ENCODE measurements at places on chromosomes 5 and 9.

DNA sequence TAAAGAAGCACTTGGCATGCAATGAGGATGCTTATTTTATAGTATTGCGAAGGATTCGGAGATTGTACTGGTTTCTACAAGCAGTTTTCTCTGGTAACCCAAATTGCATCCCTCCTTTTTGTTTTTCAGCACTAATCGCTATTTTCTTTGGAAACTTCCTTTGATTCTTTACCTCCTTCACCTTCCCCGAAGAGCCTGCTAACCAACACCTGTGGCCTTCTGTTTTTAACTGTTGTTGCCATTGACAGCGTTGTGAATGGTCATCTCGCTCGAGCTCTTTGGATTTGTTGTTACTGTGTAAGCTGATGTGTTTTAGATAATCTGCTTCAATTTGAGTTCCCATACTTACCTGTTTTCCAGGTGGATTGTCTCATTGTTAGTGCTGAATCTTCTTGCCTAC, 1.1 kb downstream of the CNOT6 start:
- H3K4me1 ChIP-seq, result peaks cover 46% of the 10 kb centered on the region
- H3K36me3 ChIP-seq, result peaks cover 17% of the 10 kb centered on the region

DNA sequence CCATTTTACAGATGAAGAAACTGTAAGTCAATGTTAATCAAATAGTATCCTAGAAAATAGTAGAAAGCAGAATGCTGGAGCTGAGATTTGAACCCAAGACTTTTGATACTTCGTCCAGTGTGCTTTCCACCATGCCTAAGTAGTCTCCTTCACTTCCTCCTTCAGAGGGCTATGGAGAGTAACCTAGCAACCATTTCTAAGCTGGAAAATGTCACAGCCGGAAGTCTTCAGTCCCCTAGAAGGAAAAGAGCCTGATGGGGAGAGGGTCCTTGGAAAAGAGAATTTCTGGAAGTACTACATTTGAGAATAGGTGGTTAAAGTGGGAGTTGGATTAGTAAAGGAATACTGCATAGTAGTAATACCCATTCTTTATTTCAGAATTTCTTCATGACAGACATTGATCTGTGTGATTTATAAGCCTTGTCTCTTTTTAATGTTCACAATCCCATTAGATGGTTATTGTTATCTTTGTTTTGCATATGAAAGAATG, 32.7 kb downstream of the PCDHAC2 start:
- no peaks in the 10 kb centered on the region for H3K36me3 ChIP-seq
- DNase-seq, result no peak
- H3K27me3 ChIP-seq, result no peaks in the 10 kb centered on the region
- peak overlapping the region; percentile 90 for H3K27ac ChIP-seq

DNA sequence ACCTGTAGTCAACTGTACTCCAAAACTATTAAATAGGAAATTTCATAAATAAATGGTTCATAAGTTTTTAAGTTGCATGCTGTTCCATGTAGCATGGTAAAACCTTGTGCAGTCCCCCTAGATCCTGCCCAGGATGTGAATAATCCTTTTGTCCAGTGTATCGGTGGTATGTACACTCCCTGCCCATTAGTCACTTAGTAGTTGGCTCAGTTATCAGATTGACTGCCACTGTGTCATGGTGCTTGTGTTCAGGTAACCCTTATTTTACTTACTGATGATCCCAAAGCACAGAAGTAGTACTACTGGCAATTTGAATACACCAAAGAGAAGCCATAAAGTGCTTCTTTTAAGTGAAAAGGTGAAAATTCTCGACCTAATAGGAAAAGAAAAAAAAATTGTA, 134.2 kb downstream of the RNF180 start:
- no peaks in the 10 kb centered on the region for H3K4me1 ChIP-seq
- H3K27me3 ChIP-seq, result no peaks in the 10 kb centered on the region
- no peak for DNase-seq
- H3K4me3 ChIP-seq, result no peak overlapping the region

GRCh38 chr5:90097082-90097477, 312.5 kb downstream of the CETN3 start:
- no peak overlapping the region for H3K4me3 ChIP-seq
- H3K36me3 ChIP-seq, result no peaks in the 10 kb centered on the region
- H3K4me1 ChIP-seq, result no peaks in the 10 kb centered on the region
- DNase-seq, result no peak
- H3K27me3 ChIP-seq, result no peaks in the 10 kb centered on the region

DNA sequence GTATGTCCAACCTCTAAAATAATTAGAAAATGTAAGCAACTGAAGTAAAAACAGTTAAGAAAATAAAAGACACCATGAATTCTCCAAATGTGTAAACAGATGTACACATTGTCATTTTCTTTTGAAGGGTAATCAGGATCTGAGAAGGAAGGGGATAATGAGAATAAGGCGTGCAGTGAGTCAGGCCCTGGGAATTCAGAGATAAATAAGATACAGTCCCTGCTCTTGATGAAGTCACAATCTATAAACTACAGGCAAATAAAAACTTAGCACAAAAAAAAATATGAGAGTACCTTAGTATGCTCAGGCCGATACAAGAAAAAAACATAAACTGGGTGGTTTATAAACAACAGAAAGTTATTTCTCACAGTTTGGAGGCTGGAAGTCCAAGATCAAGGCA, 315.3 kb downstream of the DNAH5 start:
- no peaks in the 10 kb centered on the region for H3K4me1 ChIP-seq
- H3K36me3 ChIP-seq, result peaks cover 3% of the 10 kb centered on the region
- no peak overlapping the region for H3K4me3 ChIP-seq
- DNase-seq, result no peak
- no peak overlapping the region for H3K27ac ChIP-seq

- H3K27me3 ChIP-seq, result no peaks in the 10 kb centered on the region
- H3K27ac ChIP-seq, result 0 out of 2 replicates have a peak overlapping the region, but pooled peaks have one; percentile 30
- no peaks in the 10 kb centered on the region for H3K36me3 ChIP-seq
- H3K4me3 ChIP-seq, result no peak overlapping the region
Measured at GRCh38 chr9:90892918-90893317, 91.3 kb downstream of the SYK start.

DNA sequence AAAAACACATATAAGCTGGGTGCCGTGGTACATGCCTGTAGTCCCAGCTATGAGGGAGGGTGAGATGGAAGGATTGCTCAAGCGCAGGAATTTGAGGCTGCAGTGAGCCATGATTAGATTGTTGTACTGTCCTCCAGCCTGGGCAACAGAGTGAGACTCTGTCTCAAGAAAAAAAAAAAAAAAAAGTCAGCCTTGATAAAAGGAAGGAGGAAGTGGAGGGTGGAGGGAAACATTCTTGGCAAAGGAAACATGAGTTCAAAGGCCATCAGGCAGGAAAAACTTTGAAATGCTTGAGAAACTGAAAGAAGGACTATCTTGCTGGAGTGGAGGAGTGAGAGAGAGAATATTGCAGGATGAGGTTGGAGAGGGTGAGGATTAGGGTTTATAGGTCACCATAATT, 18.3 kb upstream of the ANKHD1 start:
- peaks cover 3% of the 10 kb centered on the region for H3K27me3 ChIP-seq
- DNase-seq, result no peak

GRCh38 chr5:79702606-79703380, 13.2 kb downstream of the CMYA5 start:
- no peaks in the 10 kb centered on the region for H3K27me3 ChIP-seq
- no peak overlapping the region for H3K27ac ChIP-seq
- peak; percentile 45 for DNase-seq
- H3K4me1 ChIP-seq, result peaks cover 4% of the 10 kb centered on the region

- no peaks in the 10 kb centered on the region for H3K36me3 ChIP-seq
- DNase-seq, result peak; percentile 59
- peaks cover 34% of the 10 kb centered on the region for H3K4me1 ChIP-seq
- H3K4me3 ChIP-seq, result peak overlapping the region; percentile 66
- peaks cover 93% of the 10 kb centered on the region for H3K27me3 ChIP-seq
- H3K27ac ChIP-seq, result no peak overlapping the region
Measured at GRCh38 chr9:126638571-126639132, 24.9 kb downstream of the LMX1B start.

GRCh38 chr9:77945798-77946197, 85.8 kb downstream of the GNAQ start:
- no peak overlapping the region for H3K4me3 ChIP-seq
- no peak overlapping the region for H3K27ac ChIP-seq

GRCh38 chr9:80097476-80097875, 525.7 kb downstream of the TLE4 start:
- no peaks in the 10 kb centered on the region for H3K27me3 ChIP-seq
- H3K4me1 ChIP-seq, result no peaks in the 10 kb centered on the region
- no peak for DNase-seq
- H3K36me3 ChIP-seq, result no peaks in the 10 kb centered on the region

GRCh38 chr5:172730222-172730621, 40.8 kb downstream of the DUSP1 start:
- H3K36me3 ChIP-seq, result no peaks in the 10 kb centered on the region
- DNase-seq, result no peak
- 0 out of 2 replicates have a peak, but pooled peaks cover 2% of the 10 kb centered on the region for H3K4me1 ChIP-seq

- no peaks in the 10 kb centered on the region for H3K27me3 ChIP-seq
- DNase-seq, result no peak
- no peak overlapping the region for H3K4me3 ChIP-seq
- peaks cover 57% of the 10 kb centered on the region for H3K4me1 ChIP-seq
- peaks cover 11% of the 10 kb centered on the region for H3K36me3 ChIP-seq
Measured at GRCh38 chr9:135880438-135880837, 26.9 kb downstream of the CAMSAP1 start.

DNA sequence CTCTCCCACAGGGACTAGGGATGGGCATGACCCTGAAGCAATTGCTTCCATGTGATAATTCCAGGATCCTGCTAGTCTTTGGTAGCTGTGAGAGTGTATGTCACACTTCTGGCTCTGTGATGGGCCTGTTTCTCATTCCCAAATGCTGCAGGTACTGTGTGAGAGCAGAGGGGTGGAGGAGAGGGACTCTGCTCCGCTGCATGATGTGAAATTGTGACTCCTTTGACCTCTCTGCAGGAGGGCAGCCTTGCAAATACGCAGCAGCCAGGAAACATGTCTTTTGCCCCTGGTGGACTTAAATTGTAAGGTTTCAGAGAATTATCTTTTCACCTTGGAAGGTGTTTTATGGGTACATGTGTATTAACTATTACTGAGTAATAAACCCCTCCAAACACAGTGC, 61.6 kb downstream of the SFXN1 start:
- no peak for DNase-seq
- H3K27ac ChIP-seq, result no peak overlapping the region
- peaks cover 13% of the 10 kb centered on the region for H3K27me3 ChIP-seq
- no peaks in the 10 kb centered on the region for H3K36me3 ChIP-seq
- H3K4me1 ChIP-seq, result peaks cover 68% of the 10 kb centered on the region

- H3K4me3 ChIP-seq, result no peak overlapping the region
- H3K4me1 ChIP-seq, result peaks cover 7% of the 10 kb centered on the region
- H3K27ac ChIP-seq, result no peak overlapping the region
- H3K36me3 ChIP-seq, result no peaks in the 10 kb centered on the region
Measured at GRCh38 chr5:1205255-1206180, 4.1 kb downstream of the SLC6A19 start.

DNA sequence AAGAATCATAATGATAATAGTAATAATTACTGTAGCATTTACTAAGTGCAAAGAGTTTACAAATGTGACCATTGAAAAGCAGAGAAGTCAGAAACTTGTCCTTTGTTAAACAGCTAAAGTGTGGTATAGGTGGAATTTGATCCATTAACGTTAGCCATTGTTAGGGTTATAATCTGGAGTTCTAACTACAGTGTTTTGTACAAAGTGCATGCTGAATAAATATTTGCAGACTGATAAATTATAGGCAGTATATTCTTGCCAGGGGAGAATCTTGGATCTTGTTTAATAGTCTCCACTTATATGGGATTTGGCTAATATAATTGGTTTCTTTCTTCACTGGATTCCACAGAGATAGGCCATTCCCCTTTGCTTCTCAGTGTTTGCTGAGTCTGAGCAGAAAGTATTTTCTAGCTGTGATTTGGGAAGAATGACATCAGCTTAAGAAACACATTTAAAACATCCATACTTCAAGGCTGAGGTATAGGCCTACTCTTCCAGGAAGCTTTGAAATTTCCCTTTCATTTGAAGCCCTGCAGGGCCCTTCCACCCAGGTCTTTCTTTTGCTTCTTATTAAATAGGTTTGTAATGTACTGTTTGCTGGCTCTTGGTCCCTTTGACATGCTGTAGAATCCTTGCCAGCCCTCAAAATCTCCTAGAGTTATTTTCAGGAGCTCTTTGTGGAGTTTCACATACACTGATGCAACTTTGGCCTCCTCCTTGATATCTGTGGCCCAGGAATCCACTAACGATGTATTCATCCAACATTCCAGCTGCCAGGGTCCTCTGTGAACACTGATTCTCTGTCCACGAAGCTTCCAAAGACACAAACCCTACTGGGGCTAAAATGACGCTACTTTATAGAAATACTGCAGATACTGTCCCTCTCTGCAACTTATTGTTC, 51.4 kb downstream of the ATP10B start:
- H3K27ac ChIP-seq, result no peak overlapping the region
- no peak for DNase-seq
- H3K4me1 ChIP-seq, result 0 out of 2 replicates have a peak, but pooled peaks cover 2% of the 10 kb centered on the region

DNA sequence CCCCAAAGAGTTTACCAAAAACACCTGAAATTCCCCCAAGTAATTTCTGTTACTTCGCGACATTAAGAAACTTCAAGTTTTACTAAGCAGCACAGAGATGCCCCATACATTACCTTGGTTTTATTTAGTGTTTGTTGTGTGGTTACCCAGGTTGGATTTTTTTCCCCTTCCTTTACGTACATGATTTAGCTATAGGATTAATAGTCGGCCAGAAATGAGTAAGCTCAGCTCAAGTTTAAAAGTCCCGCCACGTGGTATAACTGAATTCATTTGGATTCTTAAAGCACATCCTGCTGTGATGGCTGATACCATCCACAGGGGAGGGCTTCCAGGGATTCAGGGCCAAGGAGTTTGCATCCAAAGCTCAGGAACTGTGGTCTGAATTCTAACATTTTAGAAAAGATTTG, 75.9 kb downstream of the DAP start:
- H3K27me3 ChIP-seq, result no peaks in the 10 kb centered on the region
- DNase-seq, result no peak

GRCh38 chr5:7850395-7851239, at the start of gene CFAP90:
Gene CFAP90 (minus strand): TSS chr5:7851133. CDS start chr5:7851021, 112 bp downstream.
- DNase-seq, result peak; percentile 91
- H3K27me3 ChIP-seq, result peaks cover 65% of the 10 kb centered on the region
- no peaks in the 10 kb centered on the region for H3K36me3 ChIP-seq
- peaks cover 7% of the 10 kb centered on the region for H3K4me1 ChIP-seq
- H3K4me3 ChIP-seq, result peak within 1 kb of the TSS; percentile 82

- no peaks in the 10 kb centered on the region for H3K36me3 ChIP-seq
- no peak overlapping the region for H3K4me3 ChIP-seq
- DNase-seq, result peak; percentile 1
- H3K27ac ChIP-seq, result no peak overlapping the region
Measured at GRCh38 chr5:135456238-135457099, 4.3 kb upstream of the TIFAB start.

Data from WTC11 (cell line).